ENCODE measurements at places on chromosomes 3 and 15. TPM values are rescaled to one million over a fixed set of nuclear protein-coding genes. Genes with fewer than 3 reads are reported as not detected.

DNA sequence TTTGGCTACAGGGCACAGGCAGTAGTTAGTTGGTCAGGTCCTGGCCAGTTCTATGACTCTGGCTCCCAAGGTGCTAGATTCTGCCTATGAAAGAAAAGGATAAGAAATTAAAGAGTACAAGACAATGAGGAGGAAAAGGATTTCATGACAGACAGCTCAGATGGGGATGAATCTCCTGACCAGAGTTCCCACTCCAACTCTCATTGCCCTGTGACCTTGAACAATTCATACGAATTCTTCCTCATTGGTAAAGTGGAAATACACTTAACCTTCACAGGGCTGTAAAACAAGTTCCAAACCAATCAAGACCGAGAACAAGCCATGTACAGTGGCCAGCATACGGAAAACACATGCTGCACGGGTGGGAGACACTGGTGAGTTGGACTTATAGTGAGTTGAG, 23.7 kb downstream of the CLEC3B start:
- DNase-seq = no peak

DNA sequence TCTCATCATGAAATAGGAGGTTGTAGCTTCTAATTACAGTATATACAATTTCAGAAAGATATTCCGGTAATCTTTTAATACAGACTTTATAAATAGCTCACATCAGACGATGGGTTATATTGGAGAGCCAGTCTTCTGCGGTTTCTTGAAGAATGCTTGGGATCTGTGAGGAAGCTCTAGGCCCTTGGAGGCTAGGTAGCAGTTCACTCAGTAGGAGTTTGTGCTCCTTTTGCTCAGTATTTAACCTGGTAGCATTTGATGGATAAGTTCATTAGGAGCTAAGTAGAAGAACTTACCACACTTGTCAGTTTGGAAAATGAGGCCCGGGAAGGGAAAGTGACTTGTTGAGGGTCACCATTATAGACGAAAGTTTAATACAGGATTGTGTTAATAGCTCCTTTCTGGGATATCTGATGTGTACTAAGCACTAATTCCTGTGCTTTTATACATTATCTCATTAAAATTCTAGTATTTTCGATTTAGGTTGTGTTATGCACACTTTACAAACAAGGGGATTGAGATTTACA, 2.8 kb downstream of the FNDC3B start:
- DNase-seq = peak; percentile 47

Gene RPL15
- 3,262 TPM for total RNA-seq

GRCh38 chr3:71441925-71442651, 141.4 kb downstream of the FOXP1 start:
- no peak for DNase-seq

DNA sequence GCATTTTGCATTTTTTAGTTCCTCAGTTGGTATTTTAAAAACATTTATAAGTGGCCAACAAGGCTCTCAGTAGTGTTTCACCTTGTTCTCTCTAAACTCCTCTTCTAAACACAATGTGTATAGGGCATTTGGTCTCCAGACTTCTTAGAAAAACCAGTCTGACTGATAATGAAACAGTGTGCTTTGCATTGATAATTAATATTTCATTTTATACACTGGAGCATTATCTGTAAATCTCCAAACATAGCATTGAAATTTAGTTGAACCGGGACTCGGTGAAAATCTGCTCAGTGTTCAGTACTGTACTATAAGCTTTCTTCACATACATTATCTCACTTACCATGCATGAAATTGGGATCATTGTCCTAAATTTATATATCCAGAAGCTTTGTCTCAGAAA, 53.6 kb downstream of the SETD5 start:
- no peak for DNase-seq

Gene SPTBN5
- 1.7 TPM for total RNA-seq

GRCh38 chr3:117995842-117996437, 1038.7 kb downstream of the IGSF11 start:
- no peak for DNase-seq

Gene CNTN4
- not detected for total RNA-seq

Gene ZMYND10
- 5.2 TPM for total RNA-seq

- no peak for DNase-seq
These were observed 2.3 kb downstream of the SUCNR1 start for GRCh38 chr3:151875759-151876158.

Gene MAGI1
- 3.4 TPM for total RNA-seq

DNA sequence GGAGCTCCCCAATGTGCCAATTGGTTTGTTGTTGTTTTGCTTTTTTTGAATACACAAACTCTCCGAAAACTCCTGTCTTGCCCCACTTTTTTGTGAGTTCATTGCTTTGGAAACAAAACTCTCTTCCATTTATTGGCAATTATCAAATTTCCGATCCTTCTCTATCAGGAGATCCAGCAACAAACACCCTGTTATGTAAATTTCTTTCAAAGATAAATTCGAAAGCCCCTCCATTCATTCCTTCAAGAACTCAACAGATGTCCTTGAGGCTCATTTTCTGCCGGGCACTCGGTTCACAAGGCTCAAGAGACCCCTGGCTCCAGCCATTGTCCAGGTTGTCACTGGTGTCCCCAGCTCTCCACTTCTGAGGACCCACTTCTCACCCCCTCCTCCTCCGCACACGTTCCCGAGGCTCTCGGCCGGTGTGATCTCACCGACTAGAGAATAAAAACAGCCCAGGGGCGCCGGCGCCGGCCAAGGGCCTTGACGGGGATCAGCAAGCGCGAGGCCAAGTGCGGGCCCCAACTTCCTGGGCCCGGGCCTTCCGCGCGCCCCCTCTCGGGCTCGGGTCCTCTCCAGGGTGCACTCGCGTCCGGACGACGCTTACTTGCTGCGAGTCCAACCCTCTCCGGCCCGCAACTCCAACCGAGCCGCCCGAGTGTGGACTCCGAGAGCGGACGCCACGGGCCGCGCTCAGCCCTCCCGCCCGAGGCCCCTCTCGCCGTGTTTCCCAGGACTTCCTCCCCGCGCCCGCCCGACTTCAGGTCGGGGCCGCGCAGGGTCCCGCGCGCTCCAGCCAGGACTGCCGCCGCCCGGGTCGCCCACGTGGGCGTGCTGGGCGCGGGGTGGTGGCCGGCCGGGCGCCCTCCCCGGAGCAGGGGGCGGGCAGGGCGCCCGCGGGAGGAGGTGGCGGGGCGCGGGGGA, 533 bp upstream of the SMAD3 start:
- DNase-seq = no peak

GRCh38 chr15:49895347-49896223, 223.4 kb downstream of the ATP8B4 start:
- DNase-seq = peak; percentile 68

- no peak for DNase-seq
These were observed 15.2 kb downstream of the EIF4E3 start for GRCh38 chr3:71709908-71710511.

Gene CHDH
- total RNA-seq = not detected

GRCh38 chr3:152346740-152347139, 78.0 kb downstream of the MBNL1 start:
- no peak for DNase-seq

DNA sequence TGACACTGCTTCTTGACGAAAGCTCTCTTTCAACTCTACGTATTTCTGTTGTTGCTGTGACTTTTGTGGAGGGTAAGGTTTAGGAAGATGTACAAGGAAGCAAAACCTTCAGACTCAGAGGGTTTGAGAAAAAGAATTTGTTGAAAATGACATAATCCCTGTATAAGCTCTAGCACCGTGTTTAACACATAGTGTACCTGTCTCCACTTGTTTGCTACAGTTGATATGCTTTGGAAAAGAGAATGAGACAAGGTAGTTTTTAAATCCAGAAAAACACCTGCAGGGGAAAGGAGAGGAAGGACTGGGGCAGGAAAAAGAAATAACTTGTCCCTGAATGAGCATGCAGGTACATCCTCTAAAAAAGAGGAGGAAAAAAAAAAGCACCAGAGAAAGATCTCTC, 29.6 kb upstream of the CP start:
- no peak for DNase-seq

GRCh38 chr15:29044503-29044901, 158.7 kb downstream of the APBA2 start:
- peak; percentile 24 for DNase-seq

DNA sequence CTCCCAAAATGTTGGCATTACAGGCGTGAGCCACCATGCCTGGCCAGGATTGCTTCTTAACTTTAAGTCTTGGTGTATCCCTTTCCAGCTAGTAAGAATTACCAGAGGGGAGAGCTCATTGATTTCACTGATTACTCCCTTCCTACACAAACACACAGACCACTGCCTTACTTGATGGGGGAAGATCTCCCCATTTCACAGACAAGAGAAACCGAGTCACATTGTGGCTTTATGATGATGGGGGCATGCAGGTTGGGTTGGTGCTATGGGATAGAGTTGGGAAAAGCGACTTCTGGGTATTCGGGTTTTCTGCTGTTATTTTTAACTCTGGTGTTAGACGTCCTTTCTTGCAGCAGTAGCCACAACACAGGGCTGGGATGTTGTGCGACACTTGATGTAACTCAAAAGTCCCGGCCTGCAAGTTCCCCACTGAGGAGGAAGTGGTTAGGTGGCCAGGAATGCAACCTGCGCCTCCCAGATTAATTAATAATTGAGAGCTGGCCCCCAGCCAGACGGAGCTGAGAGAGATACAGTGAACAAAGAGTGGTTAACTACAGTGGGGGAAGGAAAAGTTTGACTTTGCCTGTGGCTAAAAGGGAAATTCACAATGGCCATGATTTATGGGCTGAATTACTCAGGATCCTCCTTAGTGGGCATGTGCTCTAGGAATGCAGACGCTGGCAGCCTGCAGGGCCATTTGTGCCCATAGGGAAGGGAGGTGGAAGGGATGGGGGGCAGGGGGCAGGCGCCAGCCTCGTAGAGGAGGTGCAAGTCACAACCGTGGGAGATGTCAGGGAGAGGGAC, 63.6 kb downstream of the SMAD6 start:
- DNase-seq = peak; percentile 93

Gene RAB6B
- total RNA-seq = 0.29 TPM

Gene ACTRT3
- total RNA-seq = 1.6 TPM

DNA sequence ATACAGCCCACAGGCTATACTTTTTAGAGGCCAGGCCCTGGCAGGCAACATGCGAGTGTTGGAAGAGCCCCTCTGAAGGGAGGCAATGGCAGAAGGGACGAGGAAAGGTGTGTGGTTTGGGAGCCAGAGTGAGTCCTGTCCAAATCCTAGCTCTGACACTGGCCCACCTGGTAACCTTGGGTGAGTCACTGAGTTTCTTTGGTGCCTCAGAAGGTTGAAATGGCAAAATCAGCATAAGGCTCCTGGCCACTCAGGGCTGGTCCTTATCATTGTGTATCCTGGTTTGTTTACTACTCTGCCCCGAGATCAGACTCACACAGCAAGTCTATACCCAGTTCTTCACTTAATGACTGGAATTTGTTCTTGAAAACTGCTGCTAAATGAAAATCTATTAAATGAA, 71.4 kb upstream of the TLE3 start:
- DNase-seq = no peak

GRCh38 chr3:107421170-107421792, 44.0 kb downstream of the CCDC54 start:
- peak; percentile 79 for DNase-seq

DNA sequence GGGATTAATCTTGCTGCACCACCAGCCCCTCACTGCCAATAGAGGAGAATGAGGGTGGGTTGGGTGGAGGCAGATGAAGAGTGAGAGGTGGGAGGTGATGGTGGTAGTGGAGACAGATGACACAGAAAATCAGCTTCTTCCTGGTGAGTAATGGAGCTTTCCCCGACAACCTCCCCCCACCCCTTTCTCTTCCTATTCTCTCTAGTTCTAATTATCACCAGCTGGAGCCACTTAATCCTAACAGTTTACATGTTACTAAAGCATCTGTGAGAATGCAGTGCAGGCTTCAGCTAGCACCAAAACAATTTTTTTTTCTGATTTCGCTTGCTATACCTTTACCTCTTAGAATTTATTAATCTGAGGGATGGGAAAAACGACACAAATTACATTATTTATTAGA, 116.1 kb upstream of the DNAJC19 start:
- DNase-seq = no peak

- peak; percentile 95 for DNase-seq
These were observed 141.9 kb downstream of the PGPEP1L start for GRCh38 chr15:98865397-98866339.

DNA sequence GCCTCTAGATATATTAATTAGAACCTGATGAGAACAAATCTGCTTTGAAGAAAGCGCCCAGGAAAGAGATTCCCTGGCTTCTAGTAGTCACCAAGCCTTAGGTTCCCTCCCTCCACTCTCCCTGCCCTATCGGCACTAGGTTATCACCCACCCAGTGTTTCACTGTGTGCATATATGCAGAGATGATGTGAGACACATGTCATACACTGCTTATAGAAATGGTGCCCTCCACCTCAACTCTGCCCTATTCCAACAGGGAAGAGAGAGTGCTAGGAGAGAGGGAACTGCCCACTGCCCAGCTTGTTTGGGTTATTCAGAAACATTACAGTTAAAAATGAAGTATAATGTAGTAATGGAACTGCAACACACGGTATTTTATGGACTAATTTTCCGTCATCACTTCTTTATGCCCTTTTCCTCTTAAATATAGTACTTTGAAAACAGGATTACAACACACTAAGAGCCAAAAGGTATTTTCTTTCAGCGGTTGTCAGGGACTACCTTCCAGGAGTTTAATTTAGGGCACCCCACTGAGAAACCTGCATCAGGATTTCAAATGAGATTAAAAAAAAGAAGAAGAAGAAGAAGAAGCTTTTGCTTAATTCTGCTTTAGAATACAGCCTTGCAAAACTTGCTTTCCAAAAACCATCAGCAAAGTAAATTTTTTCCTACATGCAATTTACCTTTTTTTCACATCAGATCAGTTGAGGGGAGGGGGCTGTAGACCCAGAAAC, 55.3 kb downstream of the MEIS2 start:
- DNase-seq = no peak

Data from RPMI7951 (cell line).